ENCODE measurements at places on chromosomes 4 and X.
A peak's percentile ranks its signal among the peaks of the same experiment; 100 is the strongest.

- no peak for DNase-seq
Measured at GRCh38 chr4:150938417-150938816, 76.7 kb downstream of the LRBA start.

DNA sequence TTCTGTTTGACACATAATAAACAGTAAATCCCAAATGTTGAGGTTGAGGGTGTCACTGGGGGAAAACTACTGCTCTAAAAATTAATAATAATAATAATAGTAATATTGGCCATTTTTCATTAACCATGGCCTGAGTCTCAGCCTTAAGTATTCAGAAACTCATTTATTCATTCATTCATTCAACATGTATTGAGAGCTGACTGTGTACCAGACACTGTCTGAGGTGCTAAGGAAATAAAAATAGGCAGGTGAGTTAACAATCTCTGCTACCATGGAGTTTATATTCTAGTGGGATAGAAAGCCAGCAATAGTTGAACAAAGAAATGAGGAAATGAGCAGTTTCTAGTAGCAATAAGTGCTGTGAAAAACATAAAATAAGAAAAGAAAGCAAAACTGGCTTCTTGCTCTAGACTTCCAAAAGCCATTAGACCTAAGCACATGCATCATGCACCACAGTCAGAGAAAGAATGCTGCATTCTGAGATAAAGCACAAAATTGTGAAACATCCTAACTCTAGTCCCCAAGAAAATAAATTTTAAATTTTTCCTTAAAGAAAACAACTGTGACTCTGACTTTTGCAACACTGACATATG is 278.7 kb downstream of the RCHY1 start:
- DNase-seq, result no peak

GRCh38 chr4:78776729-78777575 is 802 bp downstream of the BMP2K start:
- DNase-seq, result peak; percentile 28

- no peak for DNase-seq
Measured at GRCh38 chr4:94941706-94942105, 184.0 kb downstream of the BMPR1B start.

GRCh38 chr4:150139297-150139865 is 61.1 kb downstream of the DCLK2 start:
- DNase-seq, result no peak

GRCh38 chr4:76177709-76178108 is 29.5 kb upstream of the NUP54 start:
- DNase-seq, result no peak

- no peak for DNase-seq
Measured at GRCh38 chr4:100117750-100118149, 72.5 kb downstream of the DDIT4L start.

GRCh38 chr4:16814361-16814760 is 84.1 kb downstream of the LDB2 start:
- no peak for DNase-seq
